ENCODE measurements at places on chromosomes 4 and X.

DNA sequence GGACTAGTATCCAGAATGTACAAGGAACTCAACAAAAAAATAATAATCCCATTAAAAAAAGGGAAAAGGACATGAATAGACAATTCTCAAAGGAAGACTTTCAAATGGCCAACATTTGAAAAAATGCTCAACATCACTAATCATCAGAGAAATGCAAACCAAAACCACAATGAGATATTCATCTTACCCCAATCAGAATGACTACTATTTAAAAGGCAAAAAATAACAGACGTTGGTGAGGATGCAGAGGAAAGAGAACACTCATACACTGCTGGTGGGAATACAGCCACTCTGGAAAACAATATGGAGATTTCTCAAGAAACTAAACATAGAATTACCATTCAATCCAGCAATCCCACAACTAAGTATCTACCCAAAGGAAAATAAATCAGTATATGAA lies 133.1 kb downstream of the KDR start:
- no peak for DNase-seq

- no peak for DNase-seq
These were observed 85.7 kb downstream of the TEX13C start for GRCh38 chrX:125405339-125405738.

- no peak for DNase-seq
These were observed 24.3 kb downstream of the IRF2 start for GRCh38 chr4:184450045-184450444.

- peak; percentile 9 for DNase-seq
These were observed 274.3 kb upstream of the TACR3 start for GRCh38 chr4:103994059-103994458.

- DNase-seq: no peak
These were observed 64.4 kb upstream of the C4orf54 start for GRCh38 chr4:99722006-99722405.

GRCh38 chr4:142474398-142475087 lies 371.6 kb downstream of the INPP4B start:
- no peak for DNase-seq

- peak; percentile 72 for DNase-seq
These were observed 102.0 kb downstream of the PTTG2 start for GRCh38 chr4:38062088-38062775.

DNA sequence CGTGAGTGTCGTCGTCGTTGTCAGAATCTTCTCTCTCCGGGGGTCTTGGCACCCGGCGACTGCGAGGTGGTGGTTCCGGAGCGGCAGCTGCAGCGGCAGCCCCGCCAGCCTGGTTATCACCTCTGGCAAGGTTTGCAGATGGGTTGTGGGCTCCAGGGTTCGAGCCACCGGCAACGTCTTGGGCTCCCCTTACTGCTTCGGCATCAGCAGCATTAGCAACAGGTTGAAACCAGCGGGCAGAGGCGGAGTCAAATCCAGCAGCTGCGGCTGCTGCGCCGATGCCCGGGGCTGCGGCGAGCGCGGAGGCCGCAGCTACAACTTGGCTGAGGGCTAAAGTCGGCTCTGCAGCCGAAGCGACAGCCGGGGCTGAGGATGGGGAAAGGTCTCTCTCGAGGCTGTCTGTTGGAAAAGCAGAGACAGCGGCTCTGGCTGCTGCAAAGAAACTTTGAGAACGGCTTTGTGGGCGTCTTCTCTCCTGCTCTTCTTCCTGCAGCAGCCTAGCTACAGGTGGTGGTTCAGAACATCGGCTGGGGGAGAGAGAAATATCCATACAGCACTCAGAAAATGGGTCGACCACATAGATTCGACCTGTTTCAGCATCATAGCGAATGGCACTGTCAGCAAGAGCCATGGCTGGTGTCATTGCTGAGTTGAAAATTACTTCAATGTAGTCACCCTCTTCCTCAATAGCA lies 3.6 kb downstream of the IRS4 start:
- DNase-seq: no peak

GRCh38 chr4:98377559-98377958 lies 116.4 kb downstream of the RAP1GDS1 start:
- DNase-seq: no peak

DNA sequence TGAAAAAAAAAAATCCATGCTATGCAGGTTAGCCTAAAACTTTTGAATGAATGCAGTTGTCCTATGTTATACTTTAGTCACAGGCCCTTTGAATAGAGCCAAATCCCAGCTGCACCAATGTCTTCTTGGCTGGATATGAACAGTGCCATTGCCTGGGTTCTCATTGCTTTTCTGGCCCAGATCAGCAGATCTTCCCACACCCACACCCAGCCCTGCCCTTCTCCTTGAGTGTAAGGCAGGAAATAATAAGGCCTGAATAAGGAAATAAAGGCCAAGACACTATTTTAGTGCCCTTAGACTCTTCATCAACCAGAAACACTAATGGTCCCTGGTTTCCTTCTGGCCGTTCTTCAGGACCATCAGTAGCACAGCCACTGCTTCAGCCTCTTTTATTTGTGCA lies 66.6 kb downstream of the USP38 start:
- no peak for DNase-seq

- no peak for DNase-seq
These were observed 93.1 kb upstream of the CXorf51A start for GRCh38 chrX:146907391-146908240.

DNA sequence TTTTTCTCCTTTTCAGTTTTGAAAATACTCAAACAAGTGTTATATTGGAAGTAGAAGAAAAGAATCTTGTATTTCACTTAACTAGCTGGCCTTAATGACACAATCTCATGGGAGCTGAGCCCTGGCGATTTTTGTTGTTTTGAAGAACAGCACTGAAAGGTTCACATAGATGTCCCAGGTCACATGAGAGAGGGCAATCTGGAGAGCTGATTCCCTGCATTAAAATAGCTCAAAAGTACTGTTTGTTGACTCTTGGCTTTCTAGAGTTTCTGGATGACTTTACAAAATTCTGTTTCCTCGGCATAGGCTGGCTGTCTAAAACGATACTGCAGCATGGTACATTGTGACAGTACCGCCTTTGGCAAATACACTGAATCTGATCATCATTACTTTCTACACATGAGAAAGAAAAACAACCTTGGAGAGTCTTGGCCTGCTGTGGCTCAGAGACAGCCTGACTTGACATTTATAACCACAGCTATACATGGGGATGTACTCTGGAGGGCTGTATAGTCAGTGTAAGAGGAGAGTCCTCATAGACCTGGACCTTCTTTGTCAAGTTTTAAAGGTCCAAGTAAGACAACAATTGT lies 119.8 kb upstream of the PDLIM3 start:
- no peak for DNase-seq

DNA sequence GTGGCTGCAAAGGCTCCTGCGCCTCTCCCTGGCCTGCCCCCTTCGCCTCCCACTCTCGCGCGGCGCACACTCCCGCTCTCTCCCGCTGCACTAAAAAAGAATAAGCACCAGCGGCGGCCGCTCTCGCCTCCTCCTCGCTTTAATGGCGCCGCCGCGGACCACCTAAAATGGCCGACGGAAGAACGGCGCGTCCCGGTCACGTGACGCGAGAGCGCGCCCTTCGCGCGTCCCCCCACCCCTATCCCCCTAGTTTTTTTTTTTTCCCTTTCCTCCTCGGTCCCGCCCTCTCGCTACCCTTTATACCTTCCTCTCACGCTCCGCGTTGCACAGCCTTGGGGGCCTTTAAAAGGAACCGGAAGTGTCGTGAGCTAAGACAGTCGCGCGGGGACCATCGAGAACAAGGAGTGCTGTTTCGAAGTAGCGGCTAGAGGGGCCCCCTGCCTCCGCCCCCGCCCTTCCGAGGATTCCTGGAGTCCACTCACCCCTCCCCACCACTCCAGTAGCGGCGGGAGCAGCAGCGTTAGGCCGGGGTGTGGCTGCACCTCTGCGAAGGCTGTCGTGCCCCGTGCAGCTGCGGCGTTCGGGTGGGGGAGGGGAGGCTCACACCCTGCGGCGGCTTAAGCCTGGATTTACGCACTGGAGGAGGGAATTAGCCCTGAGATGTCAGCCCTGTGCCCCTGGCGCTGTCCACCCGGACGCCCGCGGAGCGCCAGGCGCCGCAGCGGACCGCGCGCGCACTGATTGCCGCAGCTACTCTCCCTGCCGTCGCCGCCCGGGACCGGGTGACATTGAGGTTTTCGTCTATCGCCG lies at the start of gene HNRNPD:
Gene HNRNPD, minus strand, starts transcription at position 176 of the 810 bp plus-strand sequence. CDS start 313 bp downstream, outside the sequence.
- DNase-seq: peak; percentile 98

DNA sequence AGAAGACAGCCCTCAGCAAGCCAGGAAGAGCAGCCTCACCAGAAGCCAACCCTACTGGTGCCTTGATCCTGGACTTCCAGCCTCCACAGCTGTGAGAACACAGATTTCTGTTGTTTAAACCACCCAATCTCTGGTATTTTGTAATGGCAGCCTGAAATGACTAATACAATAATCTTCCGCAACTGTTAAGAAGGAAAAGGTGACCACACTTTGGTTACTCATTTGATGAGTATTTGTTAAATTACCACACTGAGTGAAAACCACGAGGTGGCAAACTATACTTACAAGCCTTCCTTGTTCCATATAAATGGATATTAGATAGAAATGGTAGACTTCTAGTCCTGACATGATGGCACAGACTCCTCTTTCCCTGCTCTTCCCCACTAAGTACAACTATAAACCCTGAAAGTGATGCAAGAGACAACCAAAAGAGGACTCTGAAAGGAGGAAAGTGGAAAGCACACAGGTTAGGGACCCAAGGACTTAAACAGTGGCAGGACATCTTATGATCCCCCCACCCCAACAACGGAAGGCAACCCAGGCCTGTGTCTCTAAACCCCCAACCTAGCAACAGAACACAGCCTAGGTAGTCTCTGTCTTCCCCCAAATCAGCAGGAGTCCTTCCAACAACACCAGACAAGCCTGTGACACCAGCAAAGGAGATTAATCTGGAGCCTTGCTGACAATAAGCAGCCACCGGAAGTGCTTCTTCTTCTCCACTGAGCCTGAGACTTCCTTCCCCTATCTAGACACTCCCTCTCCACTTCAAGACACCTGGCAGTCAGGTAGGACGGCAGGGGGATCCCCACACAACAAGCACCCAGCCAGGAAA lies 12.3 kb downstream of the ZNF182 start:
- DNase-seq: no peak

GRCh38 chrX:111133389-111133788 lies 37.4 kb downstream of the PAK3 start:
- no peak for DNase-seq

DNA sequence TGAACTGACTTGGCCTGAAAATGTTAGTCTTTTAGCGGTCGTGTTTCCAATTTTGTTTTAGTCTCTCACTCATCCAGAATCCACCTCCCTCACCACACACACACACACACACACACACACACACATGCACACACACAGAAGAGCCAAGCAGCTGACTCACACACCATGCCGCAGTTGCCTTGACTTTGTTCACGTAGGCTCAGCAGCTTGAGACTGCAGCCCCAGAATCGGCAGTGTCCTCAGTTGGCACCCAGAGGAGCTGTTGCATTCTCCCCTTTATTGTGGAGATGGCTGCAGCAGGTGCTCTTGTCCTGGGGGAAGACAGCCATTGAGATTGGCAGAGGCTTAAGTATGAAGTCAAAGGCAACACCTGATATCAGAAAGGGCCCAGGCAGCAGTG lies 20.9 kb upstream of the XPNPEP2 start:
- no peak for DNase-seq

GRCh38 chrX:130224810-130225209 lies 43.9 kb downstream of the ZNF280C start:
- DNase-seq: no peak

- DNase-seq: no peak
These were observed 195.0 kb upstream of the ANK2 start for GRCh38 chr4:112854420-112854819.

DNA sequence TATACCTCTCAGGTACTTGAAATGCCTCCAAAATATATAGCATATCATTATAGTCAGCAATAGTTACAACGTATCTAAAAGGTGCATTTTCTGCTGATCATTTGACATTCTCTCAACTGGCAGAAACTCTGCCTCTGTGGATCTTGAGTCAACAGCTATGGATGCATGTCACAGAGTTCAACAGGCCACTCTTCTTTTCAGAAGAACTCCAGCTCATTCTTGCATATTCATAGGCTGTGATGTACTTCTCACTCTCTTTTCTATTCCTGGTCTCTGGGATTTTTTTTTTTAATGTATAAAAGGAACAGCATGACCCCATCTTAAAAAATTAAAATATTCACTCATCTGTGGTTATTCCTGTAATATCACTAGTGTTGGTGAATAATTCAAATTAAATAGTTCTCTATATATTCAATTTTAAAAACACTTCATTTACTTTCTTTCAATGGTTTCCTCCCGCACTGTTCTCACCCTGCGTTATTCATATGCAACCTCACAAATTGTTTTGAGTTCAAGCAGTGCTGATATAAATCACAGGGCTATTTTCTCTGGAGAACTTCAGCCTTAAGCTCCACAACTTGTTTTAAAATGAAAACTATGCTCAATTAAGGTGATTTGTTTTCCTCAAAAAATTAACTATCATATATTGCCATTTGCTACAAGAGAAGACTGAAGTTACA lies 1111.2 kb upstream of the ADGRL3 start:
- DNase-seq: no peak

- peak; percentile 16 for DNase-seq
These were observed 116.9 kb downstream of the EFNB1 start for GRCh38 chrX:68945603-68946228.

GRCh38 chr4:55673424-55673823 lies 37.3 kb upstream of the NMU start:
- DNase-seq: peak; percentile 4

- peak; percentile 41 for DNase-seq
These were observed 67.9 kb upstream of the SOX3 start for GRCh38 chrX:140572724-140573123.

DNA sequence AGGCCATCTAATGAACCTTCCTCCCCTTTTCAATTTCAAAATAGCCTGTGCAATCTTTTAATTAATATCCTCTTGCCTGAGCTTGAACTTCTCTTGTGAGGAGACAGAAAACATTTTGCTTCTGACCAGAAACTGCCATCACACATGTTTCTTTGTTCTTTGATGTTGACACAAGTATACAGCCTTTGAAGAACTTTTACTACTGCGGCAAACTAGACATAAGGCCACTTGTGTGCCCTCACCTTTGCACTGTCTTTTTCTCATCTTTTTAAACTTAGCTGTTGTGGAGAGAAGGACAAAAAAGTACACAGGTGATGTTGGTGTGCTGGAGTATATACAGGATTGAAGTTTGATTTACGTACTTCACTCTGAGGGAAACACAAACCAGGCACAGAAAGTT lies 116.3 kb upstream of the C1GALT1C1 start:
- no peak for DNase-seq

- DNase-seq: no peak
These were observed 322.5 kb upstream of the NR3C2 start for GRCh38 chr4:148764720-148765119.

Measured in NCI-H460 (cell line).